NCI-H1092 (cell line): ENCODE measurements at places on chromosomes 4 and X.

- DNase-seq = peak; percentile 51
Observed at GRCh38 chr4:1356181-1356998, 9.4 kb downstream of the UVSSA start.

DNA sequence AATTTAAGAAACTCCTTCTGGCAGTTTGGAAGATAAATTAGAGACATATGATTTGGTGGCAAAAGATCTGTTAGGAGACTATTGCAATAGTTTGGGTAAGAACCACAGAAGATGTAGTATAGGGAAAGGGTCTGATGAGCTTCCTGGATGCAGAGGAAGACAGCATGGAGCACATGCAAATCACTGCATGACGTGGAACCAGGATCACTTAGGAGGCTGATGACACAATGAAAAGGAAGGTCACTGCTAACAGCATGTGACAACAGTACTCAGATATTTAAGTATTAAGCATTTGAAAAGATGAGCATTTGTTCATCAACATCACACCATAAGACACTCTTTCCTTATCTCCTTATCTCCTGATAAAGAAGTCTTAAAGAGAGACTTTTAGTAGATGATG is 167.8 kb upstream of the LDB2 start:
- no peak for DNase-seq

DNA sequence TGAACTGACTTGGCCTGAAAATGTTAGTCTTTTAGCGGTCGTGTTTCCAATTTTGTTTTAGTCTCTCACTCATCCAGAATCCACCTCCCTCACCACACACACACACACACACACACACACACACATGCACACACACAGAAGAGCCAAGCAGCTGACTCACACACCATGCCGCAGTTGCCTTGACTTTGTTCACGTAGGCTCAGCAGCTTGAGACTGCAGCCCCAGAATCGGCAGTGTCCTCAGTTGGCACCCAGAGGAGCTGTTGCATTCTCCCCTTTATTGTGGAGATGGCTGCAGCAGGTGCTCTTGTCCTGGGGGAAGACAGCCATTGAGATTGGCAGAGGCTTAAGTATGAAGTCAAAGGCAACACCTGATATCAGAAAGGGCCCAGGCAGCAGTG is 20.9 kb upstream of the XPNPEP2 start:
- DNase-seq = no peak

DNA sequence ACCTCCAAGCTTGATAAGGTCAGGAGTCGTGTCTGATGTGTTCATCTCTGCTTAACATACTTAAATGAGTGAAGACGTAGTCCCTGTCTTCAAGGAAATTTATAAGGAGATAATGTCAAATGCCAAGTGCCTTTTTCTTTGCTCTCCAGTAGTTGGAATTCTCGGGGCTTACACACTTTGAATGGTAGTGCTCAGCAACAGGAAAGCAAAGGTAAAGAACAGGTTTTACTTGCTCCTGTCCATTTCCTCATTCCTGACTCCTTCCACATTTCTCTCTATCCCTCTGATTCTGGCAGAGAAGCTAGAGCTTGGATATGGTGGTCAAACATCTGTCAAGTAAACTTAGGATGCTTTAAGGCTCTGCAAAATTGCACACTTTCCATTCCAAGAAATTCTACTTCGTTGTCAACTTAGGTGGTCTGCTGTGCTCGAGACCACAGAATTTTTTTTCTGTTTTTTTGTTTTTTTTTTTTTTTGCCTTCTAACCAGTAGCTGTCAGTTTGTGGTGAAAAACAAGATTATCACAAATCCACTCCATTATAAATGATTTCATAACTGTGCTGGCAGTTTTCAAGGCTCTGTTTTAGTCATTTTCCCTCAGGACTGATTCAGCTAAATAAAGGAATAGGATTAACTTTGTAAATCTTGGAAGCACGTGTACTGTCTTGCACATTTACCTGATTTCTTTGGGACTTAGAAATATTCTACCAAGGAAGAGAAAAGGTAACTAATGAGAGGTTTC is 180.8 kb upstream of the ANXA3 start:
- DNase-seq = no peak

- no peak for DNase-seq
Observed at GRCh38 chr4:169189372-169189771, 81.4 kb downstream of the SH3RF1 start.

DNA sequence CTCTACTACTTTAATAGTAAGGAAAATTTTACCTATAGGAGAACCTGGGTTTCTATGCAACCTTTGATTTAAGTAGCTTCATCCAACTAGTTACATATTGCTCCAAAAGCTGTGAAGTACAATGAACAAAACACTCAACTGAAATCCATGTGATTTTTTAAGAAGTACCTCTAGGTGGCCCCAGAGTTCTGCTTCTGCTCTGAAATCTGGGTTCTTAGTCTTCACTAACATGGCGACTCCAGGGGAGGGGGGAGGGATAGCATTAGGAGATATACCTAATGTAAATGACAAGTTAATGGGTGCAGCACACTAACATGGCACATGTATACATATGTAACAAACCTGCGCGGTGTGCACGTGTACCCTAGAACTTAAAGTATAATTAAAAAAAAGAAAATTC is 73.4 kb upstream of the MAGEB2 start:
- peak; percentile 13 for DNase-seq

GRCh38 chr4:173014113-173014558 is 154.5 kb upstream of the GALNT7 start:
- DNase-seq = no peak

GRCh38 chr4:7254736-7255487 is 62.6 kb downstream of the SORCS2 start:
- no peak for DNase-seq

DNA sequence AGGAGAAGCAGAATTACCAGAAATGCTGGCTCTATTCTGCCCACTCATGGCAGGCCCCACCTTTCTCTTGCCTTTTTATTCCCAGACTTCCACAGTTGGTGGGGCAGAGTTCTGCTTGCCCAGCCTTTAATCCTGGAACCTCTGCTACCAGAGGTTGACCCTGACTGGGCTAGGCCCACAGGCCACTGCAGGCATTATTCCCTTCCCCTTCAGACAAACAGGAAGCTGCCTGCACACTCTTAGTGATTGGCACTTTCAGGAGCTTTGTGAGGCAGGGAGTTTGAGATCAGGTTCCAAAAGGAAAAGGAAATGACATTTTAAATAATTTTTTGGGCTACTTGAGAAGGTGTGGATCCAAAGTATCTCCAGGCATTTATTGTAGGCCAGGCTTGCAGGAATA is 18.8 kb downstream of the MSN start:
- DNase-seq = no peak

- no peak for DNase-seq
Observed at GRCh38 chr4:154616731-154617130, 4.3 kb upstream of the FGG start.

DNA sequence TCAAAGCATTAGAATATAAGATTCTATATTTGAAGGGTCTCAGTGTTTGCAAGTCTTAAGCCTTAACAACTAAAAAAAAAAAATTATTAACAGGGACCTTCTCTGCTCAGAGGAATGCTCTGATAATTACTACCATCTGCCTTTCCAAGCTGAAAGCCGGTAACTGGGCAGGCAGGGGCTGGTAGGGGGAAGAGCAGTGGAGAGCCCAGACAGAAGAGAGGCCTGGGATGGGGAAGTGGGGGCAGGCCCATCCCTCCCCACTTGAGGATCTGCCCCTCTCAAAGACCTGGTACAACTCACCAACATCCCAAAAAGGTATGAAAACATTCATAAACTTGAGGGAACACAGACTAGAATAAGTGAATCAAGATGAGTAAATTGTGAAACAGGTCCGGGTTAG is 113.9 kb downstream of the QDPR start:
- no peak for DNase-seq

GRCh38 chr4:42750091-42750490 is 93.2 kb upstream of the ATP8A1 start:
- DNase-seq = peak; percentile 19

DNA sequence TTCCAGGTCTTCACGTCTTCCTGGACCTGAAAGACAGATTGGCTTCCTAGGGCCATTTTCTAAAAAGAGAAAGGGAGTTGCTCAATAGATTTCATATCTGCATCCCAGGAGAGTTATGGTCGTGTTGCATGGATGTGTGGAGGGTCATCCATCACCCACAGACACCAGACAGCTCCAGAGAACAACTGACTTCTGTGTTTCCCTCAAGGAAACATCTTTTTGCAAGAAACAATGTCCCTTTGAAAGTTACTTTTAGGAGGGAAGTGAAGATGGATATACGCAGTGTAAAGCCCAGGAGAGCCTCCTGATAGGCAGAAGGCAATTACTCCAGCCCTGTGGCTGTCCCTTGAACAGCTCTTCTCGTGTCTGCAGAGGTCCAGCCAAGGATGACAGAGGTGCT is 108.3 kb downstream of the CLNK start:
- no peak for DNase-seq

DNA sequence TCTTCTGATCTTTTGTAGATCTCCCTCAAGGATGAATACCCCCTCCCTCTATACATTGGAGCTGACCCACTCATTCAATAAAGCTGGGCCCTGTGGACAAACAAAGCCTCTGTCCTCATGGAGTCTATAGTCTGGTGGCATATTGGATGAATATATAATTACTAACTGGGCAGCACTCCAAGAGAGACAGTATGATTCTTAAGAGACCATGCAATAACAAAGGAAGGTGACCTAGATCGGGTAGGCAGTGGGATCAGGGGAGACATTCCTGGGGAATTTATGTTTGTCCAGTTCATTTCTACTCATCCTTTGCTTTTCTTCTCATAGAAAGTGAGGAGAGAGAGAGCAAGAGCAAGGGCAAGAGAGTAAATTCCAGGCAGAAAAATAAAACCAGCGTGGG is 23.5 kb upstream of the CXCL13 start:
- no peak for DNase-seq

- DNase-seq = no peak
Observed at GRCh38 chrX:78024349-78025059, 55.1 kb upstream of the PGAM4 start.

GRCh38 chr4:8072235-8072968 is 86.2 kb downstream of the ABLIM2 start:
- no peak for DNase-seq

DNA sequence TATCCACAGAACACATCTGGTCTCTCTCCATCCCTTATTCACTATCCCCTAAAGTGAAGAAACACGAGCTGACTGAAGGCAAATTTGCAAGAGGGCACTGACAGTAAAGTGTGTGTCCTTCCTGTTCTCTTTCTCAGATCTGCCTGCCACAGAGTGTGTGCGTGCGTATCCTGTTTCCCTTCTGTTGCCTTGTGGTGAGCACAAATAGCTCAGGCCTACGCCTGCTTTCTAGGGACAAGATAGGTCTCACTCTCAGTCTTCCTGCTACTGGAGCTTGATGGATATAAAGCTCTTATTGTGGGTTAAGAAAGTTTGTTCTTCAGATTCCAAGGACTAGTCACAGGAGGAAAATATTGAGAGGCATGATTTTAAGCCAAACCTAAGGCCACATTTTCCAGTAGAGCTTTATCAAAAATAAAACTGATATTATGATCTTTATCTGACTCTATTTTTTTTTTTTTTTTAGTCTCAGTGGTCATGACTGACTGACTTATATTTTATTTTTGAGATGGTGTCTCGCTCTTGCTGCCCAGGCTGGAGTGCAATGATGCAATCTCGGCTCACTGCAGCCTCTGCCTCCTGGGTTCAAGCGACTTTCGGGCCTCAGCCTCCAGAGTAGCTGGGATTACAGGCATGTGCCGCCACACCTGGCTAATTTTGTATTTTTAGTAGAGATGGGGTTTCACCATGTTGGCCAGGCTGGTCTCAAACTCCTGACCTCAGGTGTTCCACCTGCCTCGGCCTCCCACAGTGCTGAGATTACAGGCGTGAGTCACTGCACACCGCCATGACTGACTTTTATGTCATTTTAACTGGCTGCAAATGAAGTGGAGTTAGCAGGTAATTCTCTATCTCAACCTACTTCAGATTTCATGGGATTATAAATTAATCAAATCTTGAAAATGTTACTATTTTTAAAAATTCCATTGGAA is 140.3 kb upstream of the SH3RF1 start:
- no peak for DNase-seq

- DNase-seq = no peak
Observed at GRCh38 chr4:86019906-86020305, 339.9 kb downstream of the MAPK10 start.

GRCh38 chr4:138927072-138927471 is 88.5 kb upstream of the NOCT start:
- no peak for DNase-seq

DNA sequence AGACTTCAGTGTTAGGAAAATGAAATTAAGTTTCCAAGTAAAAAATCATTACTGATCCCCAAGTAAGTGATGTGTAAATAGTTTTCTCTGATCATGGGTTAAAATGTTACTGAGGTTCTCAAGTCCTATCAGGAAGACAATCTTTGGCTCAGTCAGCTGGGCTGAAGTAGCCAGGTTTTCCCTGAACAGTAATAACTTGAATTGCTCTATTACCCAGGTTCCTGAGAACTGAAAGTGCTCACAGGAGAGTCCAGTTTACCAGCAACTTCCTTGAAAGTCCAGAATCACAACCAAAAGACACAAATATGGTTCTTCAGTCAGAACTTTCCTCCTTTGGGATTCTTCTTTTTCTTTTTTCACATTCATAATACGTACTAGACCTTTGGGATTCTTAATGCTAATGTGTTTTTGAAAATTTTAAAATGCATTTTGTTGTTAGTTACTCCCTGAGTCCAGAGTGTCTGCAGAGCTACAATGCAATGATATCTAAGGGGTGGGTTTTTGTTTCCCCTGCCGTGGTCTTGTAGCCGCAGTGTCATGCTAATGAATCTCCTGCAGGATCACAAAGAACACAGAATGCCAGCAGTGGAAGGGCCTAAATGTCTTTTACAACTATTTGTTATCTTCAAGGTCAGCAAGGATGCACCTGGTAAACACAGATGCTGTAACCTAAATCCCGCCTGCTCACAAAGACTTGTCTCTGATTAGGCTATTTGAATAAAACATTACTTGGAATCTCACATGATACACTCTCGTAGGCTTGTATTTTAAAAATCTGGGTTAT is 439.8 kb upstream of the NR3C2 start:
- no peak for DNase-seq

GRCh38 chrX:118493653-118494297 is 1.8 kb upstream of the DOCK11 start:
- no peak for DNase-seq

DNA sequence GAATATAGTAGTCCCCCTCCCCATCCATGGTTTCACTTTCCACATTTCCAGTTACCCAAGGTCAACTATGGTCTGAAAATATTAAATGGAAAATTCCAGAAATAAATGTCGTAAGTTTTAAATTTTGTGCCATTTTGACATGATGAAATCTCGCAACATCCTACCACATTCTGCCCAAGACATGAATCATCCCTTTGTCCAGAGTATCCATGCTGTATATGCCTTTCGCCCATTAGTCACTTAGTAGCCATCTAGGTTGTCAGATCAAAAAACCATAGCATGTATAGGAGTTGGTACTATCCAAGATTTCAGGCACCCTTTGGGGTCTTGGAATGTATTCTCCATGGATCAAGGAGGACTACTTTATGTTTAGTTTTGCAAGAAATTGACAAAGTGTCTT is 8.3 kb downstream of the PRRG1 start:
- no peak for DNase-seq

- DNase-seq = no peak
Observed at GRCh38 chr4:147840838-147841738, 109.2 kb downstream of the ARHGAP10 start.

GRCh38 chr4:47486231-47486673 is 1.2 kb downstream of the ATP10D start:
- DNase-seq = no peak
